ENCODE measurements at places on chromosomes 3 and 15.

GRCh38 chr15:92805080-92805690, 94.9 kb upstream of the CHD2 start:
- no peak for DNase-seq

DNA sequence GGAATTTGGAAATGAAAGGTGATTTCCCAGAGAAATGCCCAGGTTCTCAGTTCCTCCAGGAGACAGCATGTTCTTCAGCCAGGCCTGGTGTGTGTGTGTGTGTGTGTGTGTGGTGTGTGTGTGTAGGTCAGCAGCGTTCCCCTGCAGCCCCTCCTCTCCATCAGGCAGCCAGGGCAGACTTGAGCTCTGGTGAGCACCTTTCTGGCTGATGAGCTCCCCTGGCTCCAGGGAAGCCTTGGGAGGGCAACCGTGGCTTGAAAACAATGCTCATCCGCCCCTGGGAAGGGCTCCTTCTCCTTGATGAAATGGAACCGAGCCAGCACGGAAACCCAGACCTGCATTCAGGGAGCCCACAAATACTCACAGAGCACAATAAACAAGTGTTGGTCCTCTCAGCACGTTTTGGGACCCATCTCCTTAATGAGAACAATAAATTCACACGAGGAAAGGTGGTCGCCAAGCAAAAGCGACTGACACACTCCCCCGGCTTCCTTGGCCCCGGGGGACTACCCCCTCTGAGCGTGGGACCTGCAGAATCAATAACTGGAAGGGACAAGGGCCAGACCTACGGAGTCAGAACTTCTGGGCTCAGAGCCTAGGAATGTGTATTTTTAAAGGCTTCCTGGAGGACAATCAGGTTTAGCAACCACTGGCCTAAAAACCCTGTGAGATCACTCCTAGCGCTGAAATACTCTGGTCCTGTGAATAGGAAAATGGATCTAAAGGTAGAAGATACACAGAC, 38.6 kb upstream of the HES1 start:
- no peak for DNase-seq

- no peak for DNase-seq
Measured at GRCh38 chr3:172987273-172987672, 153.8 kb downstream of the SPATA16 start.

- no peak for DNase-seq
Measured at GRCh38 chr3:116057400-116058006, 387.8 kb downstream of the LSAMP start.

DNA sequence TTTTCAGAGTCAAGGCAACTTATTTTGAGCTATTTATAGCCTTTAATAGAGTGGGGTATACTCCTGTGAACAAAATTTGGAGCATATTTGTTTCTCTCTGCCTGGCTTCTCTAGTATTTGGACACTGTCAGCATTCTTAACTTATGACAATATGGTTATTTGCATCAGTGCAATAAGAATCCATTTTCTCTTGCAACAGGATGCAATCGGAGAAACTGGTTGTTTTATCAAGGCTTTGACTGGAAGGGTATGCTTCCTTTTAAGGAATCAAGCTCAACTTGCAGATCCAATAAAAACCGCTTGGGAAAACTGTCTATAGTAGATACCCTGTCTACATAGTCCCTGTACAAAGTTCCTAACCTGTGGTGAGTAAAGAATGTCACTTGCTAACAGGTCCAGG, 106.7 kb downstream of the DPH6 start:
- DNase-seq = no peak

DNA sequence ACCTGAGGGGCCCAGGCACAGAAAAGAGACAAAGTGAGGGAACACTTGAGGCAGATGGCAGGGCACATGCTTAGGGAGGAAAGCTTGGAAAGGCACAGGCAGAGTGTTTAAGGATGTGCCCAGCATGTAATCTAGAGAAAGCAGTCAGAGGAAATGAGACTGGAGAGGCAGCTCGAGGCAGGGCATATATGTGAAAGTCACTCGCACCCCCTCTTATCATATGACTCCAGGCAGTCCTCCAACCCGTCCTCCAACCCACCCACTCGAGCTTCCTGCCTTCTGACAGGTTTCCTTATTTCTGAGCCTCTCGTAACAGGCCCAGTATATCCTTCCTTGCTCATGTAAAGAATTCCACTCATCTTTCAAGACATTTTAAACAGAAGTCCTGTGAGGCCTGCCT, 294.0 kb downstream of the SOX2 start:
- no peak for DNase-seq

DNA sequence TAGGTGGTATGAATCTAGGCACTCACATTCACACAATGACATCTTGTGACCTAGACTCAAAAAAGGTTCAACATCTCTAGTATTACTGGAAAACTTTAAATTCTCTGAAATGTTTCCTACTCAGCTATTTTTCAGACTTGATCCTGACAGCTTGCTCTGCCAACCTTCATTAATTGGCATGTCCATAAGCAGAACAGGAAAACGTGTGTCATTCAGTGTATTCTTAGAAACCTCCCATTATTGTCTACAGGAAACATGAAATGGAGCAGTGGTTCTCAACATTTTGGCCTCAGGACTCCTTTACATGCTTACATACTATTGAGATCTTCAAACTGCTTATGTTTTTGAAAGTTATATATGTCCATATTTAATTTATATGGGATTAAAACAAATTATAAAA, 363.2 kb downstream of the NAALADL2 start:
- DNase-seq = no peak

DNA sequence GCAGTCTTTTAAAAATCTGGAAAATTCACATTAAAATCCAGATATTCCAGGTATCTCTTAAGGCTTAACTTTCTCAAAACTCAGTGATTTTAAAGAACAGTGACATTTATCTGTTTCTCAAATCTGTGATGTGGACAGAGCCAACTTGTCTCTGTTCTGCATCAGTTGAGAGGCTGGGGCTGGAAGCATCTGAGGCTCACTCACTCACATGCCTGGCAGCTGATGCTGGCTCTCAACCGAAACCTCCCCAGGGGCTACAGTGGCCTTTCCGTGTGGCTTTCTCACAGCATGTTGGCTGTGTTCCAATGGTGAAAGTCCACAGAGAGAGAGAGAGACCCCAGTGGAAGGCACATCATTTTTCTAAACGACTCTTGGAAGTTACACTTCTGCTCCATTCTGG, 53.5 kb downstream of the CEMIP start:
- DNase-seq = no peak

DNA sequence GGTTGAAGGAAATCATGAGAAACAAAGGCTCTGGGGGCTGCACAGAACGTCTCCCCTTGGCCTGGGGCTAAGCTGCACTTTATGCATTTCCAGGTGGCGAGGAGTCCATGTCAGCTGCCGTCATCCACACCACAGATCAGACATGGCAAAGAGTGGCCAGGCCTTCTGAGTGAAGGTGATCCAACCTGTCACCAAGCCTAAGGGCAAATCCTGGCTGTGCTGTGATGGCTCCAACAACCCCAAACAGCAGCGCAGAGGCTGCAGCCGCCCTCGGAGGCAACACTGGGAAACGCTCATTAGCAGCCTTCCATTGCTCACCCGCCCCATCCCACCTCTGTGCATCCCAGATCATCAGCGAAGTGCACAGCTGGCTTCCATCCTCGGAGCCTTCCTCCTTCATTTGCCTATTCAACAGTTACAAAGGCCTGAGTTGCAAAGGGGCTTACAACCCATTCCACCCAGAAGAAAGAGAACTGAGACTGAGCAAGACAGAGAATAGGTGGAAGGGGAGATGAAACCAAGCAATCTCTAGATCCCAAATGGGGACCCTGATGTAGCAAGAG, 55.7 kb downstream of the SRGAP3 start:
- DNase-seq = no peak

GRCh38 chr15:70608144-70608543, 155.2 kb downstream of the UACA start:
- no peak for DNase-seq

- DNase-seq = no peak
Measured at GRCh38 chr3:45790596-45790995, 5.7 kb downstream of the SLC6A20 start.

GRCh38 chr3:170196833-170197232, 15.3 kb upstream of the PHC3 start:
- no peak for DNase-seq

- no peak for DNase-seq
Measured at GRCh38 chr3:5404718-5405117, 217.2 kb downstream of the EDEM1 start.

GRCh38 chr3:39748002-39748401, 61.4 kb upstream of the MYRIP start:
- DNase-seq = no peak

DNA sequence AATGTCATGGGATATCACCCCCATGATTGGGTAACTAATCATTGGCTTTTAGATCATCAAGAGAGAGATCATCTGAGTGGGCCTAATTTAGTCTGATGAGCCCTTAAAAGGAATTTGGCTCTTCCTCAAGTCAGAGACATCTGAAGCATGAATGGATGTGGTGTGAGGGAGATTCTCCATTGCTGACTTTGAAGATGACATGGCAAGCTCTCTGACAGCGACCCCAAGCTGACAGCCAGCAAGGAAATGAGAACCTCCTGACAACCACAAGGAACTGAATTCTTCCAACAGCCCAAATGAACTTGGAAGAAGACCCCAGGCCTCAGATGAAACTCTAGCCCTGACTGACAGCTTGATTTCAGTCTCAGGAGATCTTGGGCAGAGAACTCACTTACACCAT, 108.4 kb upstream of the SPATA12 start:
- no peak for DNase-seq

- no peak for DNase-seq
Measured at GRCh38 chr3:148226246-148226645, 471.5 kb upstream of the AGTR1 start.

GRCh38 chr15:74642348-74642733, 26.7 kb downstream of the CLK3 start:
- no peak for DNase-seq

DNA sequence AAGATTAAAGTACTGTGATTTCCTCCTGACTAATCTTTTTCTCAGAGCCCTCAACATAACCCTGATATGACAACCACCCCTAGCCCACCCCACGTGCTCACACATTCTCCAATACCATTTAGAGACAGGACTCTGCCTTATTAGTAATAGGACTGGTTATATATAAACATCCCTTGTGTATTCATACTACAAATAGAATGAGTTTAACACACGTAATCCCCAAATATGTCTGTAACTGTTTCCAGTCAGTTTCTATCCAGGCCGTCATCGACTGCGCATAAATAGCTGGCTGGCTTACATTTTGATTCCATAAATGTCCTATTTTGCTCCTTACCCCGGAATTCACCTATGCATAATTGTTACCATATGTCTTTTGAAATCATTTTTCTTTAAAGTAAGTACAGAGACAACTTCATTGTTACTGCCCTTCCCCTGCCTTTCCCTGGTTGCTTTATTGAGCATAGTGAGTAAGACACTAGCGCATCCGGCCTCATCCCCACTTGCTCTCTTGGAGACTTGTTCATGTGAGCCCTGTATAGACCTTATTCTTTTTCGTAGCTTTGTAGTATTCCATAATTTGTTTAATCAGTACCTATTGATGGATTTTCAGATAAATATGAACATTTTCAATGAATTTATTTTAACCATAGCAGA, 3.5 kb upstream of the P2RY14 start:
- DNase-seq = no peak

- no peak for DNase-seq
Measured at GRCh38 chr3:167972502-167972901, 123.2 kb downstream of the GOLIM4 start.

DNA sequence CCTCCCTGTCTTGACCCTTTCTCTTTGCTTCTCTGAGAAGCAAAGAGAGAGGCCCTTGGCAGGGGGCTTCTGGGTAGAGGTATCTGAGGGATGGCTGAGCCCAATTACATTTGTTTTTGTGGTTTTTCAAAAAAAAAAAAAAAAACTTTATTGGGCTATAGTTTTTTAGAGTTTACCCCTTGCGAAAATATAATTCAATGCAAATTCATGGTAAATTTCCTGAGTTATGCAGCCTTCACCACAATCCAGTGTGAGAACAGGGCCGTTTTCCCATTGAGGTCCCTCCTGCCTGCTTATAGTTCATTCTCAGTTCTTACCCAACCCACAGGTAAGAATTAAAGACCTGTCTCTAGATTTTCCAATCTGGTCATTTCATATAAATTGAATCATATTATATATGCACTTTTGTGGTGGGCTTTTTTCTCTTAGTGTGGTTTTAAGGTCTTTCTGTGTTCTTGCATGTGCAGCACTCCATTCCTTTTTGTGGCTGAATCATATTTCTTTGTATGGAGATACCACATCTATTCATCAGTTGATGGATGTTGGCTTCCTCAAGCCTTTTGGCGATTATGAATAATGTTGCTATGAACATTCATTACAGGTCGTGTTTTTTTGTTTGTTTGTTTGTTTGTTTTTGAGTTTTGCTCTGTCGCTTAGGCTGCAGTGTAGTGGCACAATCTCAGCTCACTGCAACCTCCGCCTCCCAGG, 2.7 kb downstream of the MCM2 start:
- no peak for DNase-seq

GRCh38 chr3:196143708-196144382, 62.0 kb upstream of the TFRC start:
- no peak for DNase-seq

- DNase-seq = no peak
Measured at GRCh38 chr3:7357101-7357500, 496.2 kb downstream of the GRM7 start.

DNA sequence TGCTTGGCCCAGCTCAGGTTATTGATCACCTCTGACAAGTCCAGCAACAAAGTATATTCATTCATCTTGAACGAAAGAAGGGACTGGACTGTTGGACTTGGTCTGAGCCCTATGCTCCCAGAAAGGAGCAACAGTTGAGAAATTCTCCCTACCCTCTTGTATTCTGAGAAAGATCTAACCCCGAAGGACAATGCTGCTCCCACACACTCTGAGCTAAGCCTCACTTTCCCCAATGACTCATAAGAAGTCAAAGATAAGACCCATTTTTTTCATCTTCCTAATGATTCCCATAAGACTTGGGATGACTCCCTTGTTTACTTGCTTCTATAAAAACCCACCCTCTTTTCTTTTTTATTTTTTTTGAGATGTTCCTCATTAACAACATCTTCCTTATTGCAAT, 549.4 kb upstream of the MDFIC2 start:
- no peak for DNase-seq

GRCh38 chr3:34300621-34301020, 502.2 kb downstream of the PDCD6IP start:
- no peak for DNase-seq

DNA sequence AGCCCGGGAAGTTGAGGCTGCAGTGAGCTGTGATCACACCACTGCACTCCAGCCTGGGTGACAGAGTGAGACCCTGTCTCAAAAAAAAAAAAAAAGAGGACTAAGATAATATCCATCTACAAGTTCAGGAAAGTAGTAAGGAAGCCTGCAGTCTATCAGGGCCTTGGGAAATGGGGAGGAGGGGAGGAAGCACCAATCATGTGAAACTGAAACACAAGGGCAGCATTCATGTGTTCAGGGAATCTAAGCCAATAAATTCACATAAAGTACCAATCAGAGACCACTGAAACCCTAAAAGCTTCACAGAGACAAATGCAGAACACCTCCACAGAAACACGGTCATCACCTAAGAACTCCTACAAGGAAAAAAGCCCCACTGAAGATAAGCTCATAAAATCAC, 22.9 kb upstream of the HHATL start:
- DNase-seq = no peak

- DNase-seq = peak; percentile 40
Measured at GRCh38 chr3:32423956-32424557, 32.4 kb downstream of the CMTM7 start.

Measured in activated CD4-positive, CD25-positive, alpha-beta regulatory T cell treated with anti-CD3 and anti-CD28 coated beads, Interleukin-2, amount 50 U/mL, for 72 hours (primary cell).